Stimulated activated CD4-positive, alpha-beta T cell treated with anti-CD3 and anti-CD28 coated beads, TNF-alpha, amount 100 ng/mL, for 48 hours (primary cell): ENCODE measurements at places on chromosomes 1 and 21.

GRCh38 chr1:179137617-179138255 is 55.9 kb downstream of the TOR3A start:
- no peak for DNase-seq

GRCh38 chr21:24045775-24046215 is 1561.5 kb downstream of the MRPL39 start:
- no peak for DNase-seq

DNA sequence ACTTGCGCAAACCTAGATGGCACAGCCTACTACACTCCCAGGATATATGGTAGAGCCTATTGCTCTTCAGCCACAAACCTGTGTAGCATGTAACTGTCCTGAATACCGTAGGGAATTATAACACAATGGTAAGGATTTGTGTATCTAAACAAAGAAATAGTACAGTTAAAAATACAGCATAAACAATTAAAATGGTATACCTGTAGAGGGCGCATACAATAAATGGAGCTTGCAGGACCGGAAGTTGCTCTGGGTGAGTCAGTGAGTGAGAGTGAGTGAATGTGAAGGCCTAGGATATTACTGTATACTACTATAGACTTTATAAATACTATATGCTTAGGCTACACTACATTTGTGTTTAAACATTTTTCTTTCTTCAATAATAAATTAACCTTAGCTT is 99.3 kb downstream of the PLD5 start:
- no peak for DNase-seq

- no peak for DNase-seq
These were observed 154.6 kb downstream of the VAV3 start for GRCh38 chr1:107810291-107810951.

DNA sequence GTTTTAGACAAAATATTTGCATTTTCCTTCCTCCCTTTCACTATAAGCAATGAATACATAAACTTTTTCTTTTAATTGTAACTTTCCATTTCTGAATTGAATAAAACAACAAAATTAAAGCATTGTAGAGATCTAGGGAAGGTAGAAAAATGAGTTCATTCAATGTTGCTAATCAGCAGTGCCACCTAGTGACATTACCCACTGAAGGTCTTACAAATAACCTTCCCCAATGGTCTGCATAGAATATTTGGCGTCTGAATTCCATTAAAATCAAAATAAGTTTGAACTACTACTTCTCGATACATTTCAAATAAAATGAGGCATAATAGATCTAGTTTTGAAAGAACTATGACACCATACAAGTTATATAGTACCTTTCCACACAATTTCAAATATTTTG is 19.6 kb downstream of the FH start:
- DNase-seq: no peak

GRCh38 chr1:6157528-6158174 is 22.5 kb downstream of the CHD5 start:
- peak; percentile 62 for DNase-seq

GRCh38 chr1:217673387-217673786 is 42.2 kb downstream of the SPATA17 start:
- DNase-seq: no peak

- DNase-seq: no peak
These were observed 26.1 kb downstream of the PRKACB start for GRCh38 chr1:84170171-84170570.

DNA sequence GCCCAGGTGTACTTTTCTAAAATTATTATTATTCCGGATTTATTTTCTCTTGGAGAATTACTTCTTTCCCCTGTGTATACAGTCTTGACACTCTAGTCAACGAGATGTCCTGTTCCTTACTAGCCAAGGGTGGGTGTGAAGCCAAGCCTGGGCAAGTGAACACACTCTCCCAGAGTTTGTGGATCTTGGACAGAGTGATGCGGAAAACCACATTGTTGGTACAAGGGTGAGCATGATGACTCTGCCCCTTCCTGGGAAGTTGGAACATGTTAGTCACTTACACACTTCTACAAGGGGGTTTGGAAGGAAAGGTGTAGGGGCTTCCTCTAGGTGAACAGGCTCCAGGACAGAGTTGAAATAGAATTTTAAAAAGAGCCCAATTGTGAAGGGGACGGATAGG is 20.0 kb upstream of the RD3 start:
- DNase-seq: no peak

DNA sequence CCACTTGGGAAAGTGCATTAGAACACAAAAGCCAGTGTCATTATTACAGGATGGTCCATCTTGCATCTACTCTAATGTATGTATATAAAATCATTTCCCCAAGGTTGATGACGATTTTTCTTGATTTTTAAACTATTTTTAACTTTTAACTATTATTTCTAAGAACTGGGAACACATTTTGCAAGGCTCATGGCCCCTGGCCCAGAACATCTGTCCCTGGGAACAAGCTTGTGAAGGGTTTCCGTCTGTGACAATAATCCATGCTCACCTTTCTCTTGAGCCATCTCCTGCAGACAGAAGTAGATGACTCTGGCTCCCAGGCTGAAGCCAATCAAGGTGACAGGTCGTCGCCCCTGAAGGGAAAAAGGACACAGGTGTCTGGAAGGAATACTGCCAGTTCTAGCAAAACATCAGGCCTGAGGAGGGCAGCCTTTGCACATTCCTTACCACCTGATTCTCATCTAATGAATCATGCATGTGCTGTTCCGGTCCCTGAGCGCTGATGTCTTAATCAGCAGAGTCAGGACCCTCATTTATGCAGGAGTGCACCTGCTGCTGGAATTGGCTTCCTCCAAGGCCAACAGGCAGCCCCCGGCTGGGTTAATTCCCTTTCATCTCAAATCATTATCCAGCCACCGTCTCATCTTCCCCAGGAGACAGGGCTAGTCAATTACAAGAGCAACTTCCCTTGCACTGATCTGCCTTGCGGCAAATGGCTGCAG is 62.5 kb downstream of the TMCO4 start:
- no peak for DNase-seq

DNA sequence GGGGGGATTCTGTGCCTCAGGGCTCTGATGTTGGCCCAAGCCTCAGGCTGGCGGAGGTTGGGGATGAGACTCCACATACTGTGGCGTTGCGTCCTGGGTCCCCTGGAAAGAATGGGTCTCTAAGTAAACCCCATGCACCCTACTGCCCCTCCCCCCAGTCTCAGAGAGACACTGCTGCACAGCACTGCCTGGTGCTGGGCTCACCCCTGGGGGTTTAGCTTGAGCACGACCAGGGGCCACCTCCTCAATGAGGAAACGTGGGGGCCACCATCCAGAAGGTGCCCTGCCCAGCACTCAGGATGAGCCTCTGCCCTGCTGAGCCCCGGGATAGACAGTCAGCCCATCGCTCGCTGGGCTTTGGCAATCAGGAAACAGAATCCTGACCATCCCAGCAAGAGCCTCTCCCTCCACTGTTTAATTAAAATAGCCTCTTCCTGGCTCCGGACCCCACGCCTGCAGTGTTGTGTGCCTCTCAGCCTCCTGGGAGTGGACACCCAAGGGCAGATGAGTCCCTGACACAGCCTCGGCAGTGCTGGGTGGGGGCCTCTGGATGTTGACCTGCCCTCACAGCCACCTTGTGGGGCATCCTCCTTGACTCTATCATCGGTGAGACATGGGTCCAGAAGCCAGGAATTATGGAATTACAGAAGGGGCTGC is 3.5 kb upstream of the KRTAP10-4 start:
- DNase-seq: no peak

DNA sequence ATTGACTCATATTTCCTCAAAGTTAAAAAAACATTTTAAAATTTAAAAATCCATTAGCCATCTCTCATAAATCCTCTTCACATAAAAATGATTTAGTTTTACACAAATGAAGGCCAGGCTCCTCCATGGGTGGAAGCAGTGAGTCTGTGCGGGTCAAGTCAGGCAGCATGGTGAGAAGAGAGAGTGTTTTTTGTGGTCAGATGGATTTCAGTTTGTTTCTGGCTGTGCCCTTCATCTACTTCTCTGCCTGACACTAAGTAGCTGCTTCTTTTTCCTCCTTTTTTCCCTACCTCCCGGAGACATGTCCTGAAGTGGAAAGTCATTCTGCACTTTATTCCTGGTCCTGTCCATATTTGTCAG is 10.3 kb downstream of the PLA2G4A start:
- DNase-seq: no peak

- no peak for DNase-seq
These were observed 69.2 kb downstream of the TBX15 start for GRCh38 chr1:118918940-118919259.

- DNase-seq: no peak
These were observed 66.4 kb upstream of the CCDC190 start for GRCh38 chr1:162927421-162927820.

DNA sequence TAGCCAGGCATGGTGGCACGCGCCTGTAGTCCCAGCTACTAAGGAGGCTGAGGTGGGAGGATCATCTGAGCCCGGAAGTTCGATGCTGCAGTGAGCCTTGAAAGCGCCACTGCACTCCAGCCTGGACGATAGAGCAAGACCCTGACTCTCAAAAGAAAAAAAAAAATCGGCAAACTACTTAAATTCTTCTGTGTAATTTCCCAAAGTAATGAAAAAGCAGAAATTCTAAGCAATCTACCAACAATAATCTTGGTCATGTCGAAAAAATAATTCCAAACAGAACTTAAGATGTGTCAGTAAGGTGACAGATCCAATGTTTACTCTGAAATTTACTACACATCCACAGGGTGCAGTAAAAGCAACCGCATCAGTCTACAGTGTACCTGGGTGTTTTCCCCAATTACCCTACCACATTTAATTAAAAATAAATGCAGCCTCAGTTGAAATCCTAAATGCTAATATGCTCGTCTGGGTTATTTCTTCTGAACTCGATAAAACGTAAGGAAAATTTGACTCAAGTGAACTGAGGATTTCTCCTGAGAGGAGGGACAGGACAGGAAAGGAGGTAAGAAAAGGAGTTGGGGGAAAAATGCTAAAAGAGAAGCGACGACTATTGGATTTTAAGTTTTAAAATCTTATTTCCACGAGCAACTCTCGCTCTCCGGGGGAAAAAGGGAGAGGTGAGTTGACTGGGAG is 801 bp downstream of the EPRS1 start:
- no peak for DNase-seq

DNA sequence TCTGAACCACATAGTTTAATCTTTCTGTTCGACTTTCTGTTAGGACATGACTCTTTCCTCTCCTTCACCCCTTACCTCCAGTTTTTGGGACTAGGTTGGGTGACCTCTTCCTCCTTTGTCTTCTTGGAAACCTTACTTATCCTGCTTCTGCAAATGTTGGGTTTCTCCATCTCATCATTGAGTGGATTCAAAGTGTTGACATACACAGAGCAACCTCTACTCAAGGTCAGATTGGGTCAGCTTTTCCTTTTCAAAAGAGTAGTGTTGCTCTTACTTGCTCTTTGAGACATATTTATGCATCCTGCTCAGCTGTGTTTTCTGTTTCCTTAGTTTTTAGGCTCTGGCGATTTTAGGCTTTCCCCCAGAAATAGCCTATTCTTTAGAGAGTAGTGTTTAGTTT is 3.7 kb downstream of the CAMTA1 start:
- no peak for DNase-seq

GRCh38 chr1:217072926-217073325 is 349.7 kb upstream of the ESRRG start:
- DNase-seq: no peak

GRCh38 chr1:167520711-167521206 is 2.4 kb upstream of the CD247 start:
- no peak for DNase-seq

DNA sequence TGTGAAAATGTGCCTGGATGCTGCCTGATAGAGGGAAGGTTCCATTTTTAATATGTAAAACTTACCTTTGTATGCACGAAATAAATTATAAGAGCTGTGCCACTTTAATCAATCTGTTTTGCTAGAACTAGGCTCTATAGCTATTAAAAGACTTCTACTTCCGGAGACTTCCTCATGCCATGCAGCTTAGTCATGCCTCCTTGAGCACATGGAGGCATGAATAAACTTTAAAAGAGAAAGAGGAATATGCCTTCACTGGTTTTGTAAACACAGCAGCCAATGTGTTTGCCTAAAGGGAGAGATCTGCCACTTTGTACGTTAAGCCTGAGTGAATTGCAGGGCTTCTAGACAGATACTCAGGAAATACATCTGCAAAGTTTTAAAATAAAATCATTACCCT is 604.6 kb downstream of the LRRIQ3 start:
- DNase-seq: no peak

GRCh38 chr1:21020151-21020550 is 156.5 kb downstream of the EIF4G3 start:
- no peak for DNase-seq

- no peak for DNase-seq
These were observed 1401.7 kb downstream of the NCAM2 start for GRCh38 chr21:22399681-22400514.

- DNase-seq: no peak
These were observed 98.0 kb downstream of the FGGY start for GRCh38 chr1:59394706-59395425.

DNA sequence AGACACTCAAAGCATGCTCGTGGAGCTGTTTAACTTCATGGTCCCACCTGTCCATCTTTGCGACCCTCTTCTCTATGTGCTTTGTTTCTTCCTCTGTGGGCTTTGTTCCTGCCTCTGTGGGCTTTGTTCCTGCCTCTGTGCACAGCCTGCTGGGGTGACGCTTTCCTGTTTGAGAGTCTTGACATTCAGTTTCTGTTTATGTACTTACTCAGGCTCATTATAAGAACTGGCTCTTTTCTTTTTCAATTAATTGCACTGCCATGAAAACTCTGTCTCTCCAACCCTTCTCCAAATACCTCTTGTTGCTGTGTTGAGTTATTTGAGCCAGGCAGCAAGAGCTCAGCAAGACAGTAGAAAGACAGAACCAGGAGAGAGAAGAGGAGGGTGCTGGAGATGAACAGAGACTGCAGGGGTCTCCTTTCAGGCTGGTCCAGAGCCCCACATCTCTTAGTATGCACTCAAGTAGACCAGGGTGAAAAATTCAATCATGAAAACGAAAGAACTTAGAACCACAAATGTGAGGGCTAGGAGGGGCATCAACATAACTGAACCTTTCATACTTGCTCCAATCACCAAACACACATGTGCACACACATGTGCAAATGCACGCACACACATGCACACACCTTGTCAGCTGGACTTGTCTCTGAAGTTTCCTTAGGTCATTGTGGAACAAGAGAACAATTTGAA is 88.3 kb upstream of the SGIP1 start:
- DNase-seq: no peak
